ENCODE measurements at places on chromosomes 1 and 21.

DNA sequence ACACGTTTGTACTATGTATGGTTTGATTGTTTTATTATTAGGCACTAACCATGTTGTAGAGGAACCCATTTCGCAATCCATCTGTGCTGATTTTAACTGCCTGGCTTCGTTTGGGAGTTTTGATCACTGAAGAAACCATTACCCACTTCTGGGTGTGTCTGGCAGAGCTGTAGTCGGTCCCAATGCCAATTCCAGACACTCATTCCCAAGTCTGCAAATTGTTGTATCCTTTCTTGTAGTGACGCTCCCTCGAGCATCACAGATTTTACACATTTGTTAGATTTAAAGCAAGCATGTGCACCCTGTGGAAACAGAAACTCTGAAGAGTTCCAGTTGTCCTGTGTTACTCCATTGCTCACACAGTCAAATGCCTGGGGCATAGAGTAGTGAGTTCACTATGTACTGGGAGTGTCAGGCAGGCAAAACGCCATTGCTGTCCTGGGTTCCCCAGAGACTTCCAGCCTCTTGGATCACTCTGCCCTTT is 31.0 kb upstream of the EFCAB14 start:
- no peak for DNase-seq

DNA sequence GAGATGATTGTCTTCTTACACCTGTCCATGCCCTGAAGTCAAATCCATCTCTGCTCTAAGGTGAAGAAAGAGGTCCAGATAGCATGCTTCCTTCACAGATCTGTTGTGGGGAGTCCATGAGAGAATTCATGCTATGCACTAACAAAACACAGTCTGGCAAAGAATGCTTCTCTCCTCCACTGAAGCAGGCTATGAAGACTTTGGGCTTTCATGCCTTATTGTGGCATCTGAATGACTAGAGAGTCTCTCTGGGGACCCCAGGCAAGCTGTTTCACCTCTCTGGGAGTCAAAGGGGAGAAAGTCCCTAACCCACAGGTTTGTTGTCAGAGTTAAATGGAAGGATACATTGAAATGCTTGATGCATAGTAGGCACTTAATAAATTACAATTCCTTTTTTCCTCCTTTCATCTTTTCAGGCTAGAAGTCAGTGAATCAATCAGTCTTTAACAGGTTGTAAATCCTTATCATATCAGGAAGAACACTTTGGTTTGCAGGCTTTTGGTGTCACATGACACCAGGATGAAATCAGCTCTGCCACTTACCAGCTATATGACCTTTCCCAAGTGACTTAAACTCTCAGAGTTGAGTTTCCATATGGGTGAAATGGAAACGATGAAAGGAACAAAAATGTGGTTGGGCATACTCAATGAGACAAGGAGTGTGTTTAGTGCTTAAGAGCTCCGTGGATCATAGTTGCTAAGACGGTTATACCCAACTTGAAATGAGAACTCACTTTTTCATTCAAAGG is 200.1 kb upstream of the DAB1 start:
- DNase-seq, result no peak

DNA sequence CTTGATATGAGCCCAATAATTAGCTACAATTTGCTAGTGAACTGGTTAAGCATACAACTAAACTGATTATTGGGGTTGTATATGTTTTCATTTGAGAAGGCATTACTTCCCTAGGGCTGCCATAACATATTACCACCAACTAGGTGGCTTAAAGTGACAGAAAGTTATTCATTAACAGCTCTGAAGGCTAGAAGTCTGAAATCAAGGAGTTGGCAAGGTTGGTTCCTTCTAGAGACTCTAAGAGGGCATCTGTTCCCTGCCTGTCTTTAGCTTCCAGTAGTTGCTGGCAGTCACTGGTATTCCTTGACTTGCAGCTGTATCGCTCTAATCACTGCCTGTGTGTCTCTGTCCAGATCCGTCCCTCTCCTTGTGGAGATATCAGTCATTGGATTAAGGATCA is 86.3 kb downstream of the LHX9 start:
- DNase-seq, result no peak

GRCh38 chr1:37092937-37093336 is 58.6 kb upstream of the GRIK3 start:
- no peak for DNase-seq

DNA sequence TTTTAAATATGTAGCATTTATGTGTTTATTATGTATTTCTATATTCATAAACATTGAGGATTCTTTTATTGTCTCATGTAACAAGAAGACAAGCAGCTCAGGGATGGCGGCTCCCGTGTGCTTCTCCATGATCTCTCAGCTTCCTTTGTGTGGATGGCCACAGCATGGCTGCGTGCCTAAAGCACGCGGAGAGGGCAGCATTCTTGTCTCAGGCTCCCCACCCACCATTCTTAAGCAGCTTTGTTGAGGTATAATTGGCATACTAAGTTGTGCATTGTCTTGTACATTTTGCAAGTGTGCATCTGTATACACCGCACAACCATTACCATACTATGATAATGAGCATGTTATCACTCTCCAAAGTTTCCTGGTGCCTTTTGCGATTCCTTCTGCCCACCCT is 81.6 kb downstream of the CAMTA1 start:
- DNase-seq, result no peak

All from GM03348 (cell line).